Stimulated activated naive CD8-positive, alpha-beta T cell treated with anti-CD3 and anti-CD28 coated beads, Interleukin-15, Interleukin-2, amounts not matched to agents 100 U/mL and 50 U/mL, for 24 hours (primary cell): ENCODE measurements at places on chromosomes 16 and 17.

- no peak for DNase-seq
Measured at GRCh38 chr16:49698931-49699840, 156.7 kb downstream of the ZNF423 start.

DNA sequence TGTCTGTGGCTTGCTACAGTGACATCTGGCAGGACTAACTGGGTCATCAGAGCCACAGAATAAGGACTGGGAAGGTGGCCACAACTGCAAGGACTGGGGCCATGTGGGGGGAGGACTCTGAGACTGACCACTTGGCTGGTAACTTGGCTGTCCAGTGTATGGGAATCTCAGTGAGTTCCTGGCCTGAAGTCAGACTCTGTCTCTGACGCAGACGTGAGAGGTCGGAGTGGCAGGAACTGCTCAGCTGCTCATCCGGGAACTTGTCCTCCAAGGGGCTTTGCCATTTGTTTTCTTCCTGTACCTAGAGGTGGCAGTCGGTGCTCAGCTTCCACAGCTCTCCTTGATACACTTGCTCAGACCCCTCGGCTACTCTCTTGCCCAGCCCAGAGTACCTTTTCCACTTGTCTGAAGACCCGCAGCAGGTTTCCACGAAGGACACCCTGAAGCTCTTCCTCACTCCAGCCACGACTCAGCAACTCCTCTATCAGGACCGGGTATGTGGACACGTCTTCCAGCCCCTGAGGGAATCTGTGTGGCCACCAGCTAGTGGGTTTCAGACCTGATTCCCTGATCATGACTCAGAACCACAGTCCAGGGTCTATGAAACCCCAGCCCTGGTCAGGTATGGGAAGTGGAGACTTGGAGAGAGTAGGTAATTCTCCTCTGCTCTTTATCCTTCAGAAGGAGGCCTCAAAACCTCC, 7.3 kb upstream of the DPEP3 start:
- DNase-seq = no peak

DNA sequence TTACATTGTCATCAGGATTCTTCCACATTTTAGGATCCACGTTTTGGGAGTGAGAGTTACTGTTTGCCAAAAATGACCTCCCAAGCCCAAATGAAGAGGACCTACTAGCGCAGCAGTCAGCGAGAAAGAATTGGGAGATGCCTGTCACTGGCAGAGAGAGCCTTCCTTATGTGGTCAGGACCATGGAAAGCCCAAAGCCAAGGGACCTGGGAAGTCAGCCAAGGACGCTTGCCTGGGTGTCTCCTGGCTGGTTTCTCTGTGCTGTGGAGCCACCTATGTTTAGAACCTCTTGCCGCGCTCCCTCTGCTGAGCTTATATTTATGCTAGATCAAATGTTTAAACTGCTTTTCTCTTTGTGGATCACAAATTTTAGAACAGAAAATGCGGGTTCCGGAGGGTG, 24.9 kb upstream of the RHBDL3 start:
- no peak for DNase-seq

DNA sequence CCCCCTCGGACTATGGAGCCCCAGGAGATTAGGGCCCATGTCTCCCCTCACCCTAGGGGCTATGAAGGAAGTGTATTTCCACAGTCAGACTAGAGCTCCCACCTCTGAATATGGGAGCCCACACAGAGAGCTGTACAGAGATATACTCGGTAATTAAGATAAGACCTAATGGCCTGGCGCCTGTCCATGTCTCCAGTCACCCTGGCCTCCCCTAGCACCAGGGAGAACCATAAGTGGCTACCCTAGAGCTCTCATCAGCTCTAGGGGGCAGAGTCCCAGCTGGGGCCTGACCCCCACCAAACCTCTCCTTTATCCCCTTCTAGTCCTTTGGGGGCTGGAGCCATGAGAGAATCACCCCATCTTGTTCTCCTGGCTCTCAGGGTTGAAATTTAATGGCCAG, 2.4 kb downstream of the TMEM101 start:
- DNase-seq = no peak

GRCh38 chr17:43766413-43767052, 7.9 kb upstream of the SOST start:
- DNase-seq = peak; percentile 71

- no peak for DNase-seq
Measured at GRCh38 chr17:19719355-19720209, 3.2 kb upstream of the SLC47A2 start.

DNA sequence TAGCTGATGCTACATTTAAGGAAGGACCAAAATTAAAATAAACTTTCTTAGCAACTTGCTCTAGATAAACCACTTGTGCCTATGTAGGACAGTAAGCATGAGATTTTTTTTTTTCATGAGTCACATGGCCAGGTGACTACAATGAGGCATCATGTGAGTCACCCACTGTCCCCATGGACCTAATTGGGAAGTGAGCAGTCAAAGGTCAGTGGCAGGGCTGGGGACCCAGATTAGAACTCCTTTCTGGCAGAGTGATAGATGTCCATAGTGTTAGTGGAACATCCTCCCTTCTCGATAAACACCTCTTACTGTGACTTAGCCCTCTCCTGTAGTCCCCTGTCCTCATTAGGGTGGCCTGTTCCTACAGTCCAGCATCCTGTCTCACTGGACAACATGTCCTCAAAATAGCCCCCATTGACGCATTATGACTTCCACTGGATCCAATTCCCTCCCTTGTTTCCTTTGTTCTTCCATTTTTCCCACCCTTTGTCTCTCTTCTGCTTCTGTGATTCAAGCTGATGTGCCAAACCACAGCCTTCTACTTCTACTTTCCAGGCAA, 12.4 kb downstream of the ITGB3 start:
- DNase-seq = no peak

DNA sequence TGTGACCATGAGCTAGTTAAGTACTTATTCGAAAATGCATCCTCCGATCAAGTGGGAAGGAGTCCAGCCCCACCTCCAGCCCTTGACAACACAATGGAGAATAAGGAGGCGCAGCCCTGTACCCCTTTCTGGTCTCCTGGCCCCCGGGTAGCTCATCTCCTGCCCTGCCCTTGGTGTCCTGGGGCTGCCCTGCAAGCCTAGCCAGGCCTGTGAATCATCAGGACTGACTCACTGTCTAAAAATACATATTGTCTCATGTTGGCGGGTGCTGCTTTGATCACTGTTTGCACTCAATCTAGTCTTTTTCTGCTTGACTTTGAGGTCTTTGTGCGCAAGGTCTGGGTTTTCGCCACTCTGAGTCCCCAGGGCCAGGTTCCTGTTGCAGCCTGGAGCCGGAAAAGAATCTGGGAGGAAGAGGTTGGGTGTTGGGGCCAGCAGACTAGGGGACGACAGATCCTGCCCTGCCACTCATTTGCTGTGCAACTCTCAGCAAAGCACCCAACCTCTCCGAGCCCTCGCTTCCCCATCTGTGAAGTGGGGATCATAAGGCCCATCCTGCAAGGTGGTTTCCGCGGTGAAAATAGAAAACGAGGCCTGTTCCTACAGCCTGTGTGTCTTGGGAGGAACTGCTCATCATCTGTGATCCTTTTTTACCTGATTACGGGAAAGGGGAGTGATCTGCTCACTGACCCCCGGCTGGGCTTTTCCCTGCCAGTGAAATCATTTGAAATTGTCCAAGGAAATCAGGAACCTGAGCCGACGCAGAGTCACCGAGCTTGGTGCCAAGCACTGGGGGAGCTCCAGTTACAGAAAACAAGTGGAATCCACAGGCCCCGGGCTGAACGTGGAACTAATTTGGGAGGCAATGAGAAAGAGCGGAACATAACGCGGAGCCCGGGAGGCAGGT, 230.4 kb downstream of the PARN start:
- DNase-seq = no peak

GRCh38 chr16:49806446-49806845, 49.5 kb downstream of the ZNF423 start:
- DNase-seq = no peak

DNA sequence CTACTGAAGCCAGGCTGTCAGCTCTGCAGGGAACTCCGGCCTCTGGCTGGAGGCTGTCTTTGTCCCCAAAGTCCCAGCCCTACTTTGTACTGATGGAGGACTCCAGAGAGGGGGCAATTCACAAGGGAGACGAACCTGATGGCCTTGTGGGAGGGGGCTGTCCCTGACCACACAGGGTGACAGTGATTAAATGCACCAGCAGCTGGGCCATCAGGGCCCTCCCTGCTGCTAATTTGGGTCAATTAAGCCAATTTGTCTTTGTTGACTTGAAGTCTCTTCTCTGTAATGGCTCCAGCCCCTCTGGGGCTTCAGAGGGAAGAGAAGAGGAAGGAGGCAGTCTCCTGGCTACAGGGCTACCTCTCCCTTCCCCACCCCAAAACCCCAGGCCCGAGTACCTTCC, 22.0 kb downstream of the TMEM132E start:
- DNase-seq = no peak

DNA sequence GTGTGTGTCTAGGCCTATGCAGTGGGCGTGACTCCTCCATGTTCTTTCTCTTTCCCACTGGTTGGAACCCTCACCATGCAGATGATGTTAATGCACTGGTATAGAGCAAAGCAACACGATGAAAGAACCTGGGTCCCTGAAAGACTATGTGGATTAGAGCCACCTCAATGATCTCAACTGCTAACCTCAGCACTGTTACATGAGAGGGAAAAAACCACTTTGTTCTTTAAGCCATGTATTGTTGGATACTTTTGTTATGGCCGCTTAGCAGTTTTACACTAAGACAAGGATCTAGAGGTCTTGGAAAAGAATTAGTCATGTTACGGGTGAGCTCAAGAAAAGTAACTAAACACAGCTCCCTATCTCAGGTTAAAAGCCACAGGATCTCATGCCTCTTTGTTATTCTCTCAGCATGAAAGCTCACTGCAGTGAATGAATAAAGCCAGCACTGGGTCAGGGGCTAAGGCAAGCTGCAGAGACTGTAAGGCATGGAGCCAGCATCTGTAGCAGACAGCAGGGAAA, 56.6 kb upstream of the RBBP6 start:
- DNase-seq = no peak

DNA sequence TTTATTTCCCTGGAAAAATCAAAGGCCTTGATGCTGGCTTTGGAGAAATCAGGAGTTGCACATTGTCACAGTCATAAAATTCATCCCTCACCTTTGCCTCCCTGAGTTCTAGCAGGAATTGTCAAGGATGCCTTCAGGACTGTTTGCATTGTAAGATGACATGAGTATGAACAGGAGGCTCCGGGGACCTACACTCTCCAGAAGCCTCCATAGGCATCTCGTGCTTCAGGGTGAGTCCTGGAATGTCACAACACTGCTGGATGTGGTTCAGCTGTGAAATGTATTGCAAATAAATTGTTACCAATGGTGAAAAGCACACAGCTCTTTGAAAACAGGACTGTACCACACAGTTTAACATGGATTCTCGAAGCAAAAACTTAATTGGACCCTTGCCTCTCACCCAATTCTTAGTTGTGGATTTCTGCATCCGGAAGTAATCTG, 535.4 kb upstream of the C16orf82 start:
- no peak for DNase-seq

DNA sequence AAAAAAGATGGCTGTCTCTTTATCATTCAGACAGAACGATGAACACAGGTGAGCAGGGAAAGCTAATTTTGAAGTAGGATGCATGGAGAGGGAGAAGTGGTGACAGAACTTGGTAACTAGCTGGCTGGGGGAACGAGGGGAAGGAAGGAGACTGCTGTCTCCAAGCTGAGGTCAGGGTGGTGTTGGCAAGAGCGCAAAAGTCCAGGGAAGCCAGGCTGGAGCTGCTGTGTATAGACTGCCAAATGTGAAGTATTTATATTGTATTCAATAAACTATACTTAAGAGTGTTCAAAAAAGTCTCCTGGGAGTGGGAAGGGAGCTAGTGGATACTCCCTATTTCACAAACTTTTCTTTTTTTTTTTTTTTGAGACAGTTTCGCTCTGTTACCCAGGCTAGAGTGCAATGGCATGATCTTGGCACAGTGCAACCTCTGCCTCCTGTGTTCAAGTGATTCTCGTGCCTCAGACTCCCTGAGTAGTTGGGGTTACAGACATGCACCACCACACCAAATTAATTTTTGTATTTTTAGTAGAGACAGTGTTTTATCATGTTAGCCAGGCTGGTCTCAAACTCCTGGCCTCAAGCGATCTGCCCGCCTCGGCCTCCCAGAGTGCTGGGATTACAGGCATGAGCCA, 8.2 kb downstream of the TMEM106A start:
- DNase-seq = no peak

- DNase-seq = peak; percentile 50
Measured at GRCh38 chr17:39791111-39791992, 53.6 kb downstream of the GRB7 start.

- DNase-seq = no peak
Measured at GRCh38 chr17:50165466-50165865, 339 bp upstream of the SGCA start.

DNA sequence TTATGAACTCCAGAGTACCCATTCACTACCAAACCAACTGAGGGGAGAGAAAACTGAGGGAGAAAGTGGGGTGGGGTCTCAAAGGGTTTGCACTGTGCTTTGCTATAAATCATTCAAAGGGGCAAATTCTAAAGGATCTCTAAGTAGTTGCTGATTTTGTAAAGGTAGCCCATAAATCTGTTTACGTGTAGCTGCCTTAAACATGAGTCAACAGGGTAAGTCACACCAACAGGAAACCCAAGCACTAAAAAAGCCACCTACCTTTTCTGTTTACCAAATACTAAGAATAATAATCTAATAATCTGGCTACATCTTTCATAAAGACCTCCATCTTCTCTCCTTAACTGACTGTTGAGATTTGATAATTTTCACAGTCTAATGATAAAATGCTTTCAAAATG, 8.4 kb upstream of the HSBP1 start:
- DNase-seq = no peak

DNA sequence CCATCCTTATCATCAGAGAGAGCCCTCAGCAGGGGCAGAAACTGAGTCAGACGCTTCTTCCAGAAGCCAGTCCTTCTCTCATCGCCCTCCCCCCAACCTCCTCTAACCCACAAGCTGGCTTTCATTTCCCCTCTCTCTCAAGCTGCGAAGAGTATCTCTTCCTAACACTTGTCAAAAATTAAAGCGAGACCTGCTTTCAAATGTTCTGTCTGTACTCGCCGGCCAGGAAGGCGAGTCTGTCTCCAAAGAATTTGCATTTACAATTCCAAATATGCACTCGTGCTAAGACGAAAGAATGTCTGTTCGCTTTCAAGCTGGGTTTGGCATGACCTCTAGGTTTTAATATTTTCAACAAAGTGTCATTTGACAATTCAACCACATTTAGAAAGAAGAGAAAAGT, 140.4 kb downstream of the RGS9 start:
- no peak for DNase-seq

DNA sequence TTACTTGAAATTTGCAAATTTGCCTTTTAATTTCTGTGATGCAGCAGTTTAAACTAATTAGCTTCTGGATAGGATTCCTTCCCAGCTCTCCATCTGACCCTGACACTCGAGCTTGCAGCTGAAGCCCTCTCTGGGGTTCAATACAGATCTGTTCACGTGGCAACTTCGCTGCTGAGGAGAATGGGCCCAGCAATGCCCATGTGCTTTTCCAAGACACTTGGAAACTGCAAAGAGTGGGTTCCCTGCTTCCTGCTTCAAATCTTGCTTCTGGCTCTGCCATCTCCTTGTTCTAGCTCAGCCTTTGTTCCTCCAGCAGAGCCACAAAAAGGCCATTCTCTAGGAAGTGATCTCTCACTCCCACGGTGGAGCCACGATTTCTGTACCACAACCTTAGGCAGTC, 50.0 kb upstream of the IRX6 start:
- no peak for DNase-seq

GRCh38 chr16:65783709-65784474, 582.6 kb upstream of the CDH5 start:
- DNase-seq = no peak
